Activated T-cell treated with anti-CD3 and anti-CD28 coated beads for 1 hour (primary cell): ENCODE measurements at places on chromosomes 12 and 14.

DNA sequence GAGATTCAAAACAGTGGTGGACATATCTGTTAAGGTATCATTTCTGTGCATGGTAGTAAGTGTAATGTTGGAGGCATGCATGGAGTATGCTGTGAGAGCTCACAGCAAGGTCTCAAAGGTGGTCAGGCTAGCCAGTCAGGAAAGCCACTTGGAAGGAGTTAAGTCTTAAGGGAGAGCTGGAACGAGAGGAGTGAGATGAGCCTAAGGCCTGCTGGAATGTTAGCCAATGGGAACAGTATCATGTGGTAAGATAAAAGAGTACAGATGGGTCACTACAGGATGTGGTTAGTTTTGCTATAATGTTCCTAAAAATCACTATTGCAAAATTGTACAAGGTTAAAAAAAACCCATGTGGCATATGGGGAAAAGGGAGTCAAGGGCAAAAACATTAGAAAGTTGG, 311.7 kb upstream of the E2F7 start:
- DNase-seq: no peak

DNA sequence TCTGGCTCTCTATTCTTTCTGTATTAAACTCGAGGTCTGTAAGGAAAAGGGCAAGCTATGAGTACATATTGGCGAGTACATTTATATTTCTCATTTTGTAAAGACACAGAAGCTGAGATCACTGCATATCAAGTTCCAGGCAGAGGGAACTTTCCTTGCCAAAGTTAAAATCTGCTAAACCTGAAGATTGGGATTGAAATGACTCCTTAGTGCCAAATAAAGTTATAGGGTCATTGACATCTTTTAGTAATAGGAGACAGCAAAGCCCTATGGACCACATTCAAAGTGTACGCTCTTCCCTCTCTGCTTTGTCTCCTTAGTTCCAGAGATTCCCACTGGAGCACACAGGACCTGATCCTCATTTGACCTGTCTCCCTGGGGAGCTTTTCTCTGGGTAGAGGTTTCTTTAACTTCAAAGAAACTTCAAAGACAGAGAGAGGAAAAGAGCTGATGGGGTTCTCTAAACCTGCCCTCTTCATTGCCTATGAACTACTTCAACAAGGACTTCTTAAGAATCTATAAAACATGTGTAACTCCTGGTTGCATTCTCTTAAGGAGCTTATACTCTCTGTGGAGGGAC, 42.6 kb upstream of the PTPRR start:
- DNase-seq: no peak

DNA sequence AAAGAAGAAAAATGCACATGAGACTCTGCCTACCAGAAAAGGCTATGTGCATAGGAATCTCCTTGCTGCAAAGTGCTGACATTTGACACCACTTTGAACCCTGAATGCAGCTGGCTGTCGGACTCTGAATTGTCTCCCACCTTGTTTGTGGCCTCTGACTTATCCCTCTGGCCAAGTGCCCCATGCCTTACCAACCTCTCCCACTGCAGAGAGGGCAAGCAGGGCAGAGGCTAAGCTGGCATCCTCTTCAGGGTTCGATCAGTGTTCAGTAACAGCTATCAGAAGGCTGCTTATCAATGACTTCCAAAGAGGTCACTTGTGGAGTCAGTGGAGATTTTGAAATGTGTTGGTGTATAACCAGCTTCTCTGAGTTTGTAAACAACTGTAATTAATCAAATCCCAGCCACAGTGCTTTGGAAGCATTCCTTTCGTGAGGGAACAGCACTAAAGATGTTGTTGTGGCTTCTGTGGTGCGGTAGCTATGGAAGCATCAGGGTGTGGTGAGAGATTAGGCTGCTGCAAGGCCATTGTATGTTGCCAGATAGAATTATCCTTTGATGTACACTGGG, 22.6 kb upstream of the BMP4 start:
- DNase-seq: no peak

DNA sequence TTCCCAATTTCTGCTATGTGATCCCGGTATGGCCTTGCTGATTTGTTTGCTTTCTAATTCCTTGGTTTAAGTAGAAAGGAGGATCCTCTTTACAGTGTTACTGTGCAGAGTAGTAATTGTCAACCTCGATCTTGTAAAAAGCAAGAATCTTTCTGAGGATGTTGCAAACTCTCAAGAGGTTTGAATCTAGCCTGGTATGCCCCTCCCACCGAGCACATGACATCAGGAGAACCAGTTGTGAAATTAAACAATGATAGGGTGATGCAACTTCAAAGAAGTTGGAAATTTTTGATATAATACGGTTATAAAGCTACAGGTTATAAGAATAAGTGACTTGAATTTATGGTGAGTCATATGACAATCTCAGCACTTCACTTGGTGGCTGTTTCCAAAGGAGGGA, 35.0 kb upstream of the FUT8 start:
- DNase-seq: no peak
